ENCODE measurements at places on chromosomes 11 and 22.

DNA sequence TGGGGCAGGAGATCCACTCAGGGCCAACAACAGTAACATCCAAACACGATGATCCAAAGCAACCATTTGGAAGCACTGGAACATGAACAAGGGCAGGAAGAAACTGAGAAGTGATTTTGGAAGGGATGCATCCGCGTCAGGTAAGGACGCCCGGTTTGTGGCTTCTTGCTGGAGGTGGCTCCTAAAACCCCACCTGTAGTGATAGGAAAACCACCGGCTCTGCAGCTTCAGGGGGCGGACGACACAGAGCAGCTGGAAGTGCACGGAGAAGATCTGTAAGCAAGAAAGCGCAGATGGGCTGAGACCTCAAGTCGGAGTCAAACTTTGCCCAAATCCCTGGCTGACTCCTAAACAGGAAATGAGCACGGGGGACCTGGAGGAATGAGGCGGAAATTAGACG is 1066.1 kb downstream of the BRD1 start:
- no peak for DNase-seq

- no peak for DNase-seq
Observed at GRCh38 chr11:114482114-114482513, 42.8 kb downstream of the REXO2 start.

- DNase-seq = no peak
Observed at GRCh38 chr22:48882636-48883200, 945.0 kb downstream of the BRD1 start.

- no peak for DNase-seq
Observed at GRCh38 chr11:114017723-114018122, 41.8 kb upstream of the ZBTB16 start.

DNA sequence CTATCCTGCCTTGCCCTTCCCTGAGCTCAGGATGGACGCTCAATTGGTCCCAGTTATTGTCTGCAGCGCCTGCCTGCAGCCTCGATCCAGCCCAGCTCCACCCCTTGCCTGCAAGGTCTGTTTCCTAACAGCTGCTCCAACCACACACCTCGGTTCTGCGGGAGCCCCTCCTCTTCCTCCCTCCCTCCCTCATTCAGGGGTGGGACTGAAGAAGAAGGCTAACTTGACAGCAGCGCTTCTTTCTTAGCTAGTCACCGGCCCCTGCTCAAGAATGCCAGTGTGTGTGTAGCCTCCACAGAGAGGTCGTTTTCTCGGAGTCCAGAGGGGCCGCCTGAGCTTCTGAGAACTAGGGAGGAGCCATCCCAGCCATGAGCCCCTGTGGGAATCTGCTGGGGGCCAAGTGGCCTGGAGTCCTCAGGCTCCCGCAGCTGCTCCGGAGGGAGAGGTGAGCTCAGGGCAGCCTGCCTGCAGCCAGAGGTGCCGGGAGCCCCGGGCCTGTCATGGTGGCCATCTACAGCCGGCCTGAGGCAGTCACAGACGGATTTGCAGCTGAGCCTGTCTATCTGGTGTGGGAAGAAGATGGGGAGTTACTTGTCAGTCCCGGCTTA is 36.1 kb downstream of the LIMK2 start:
- peak; percentile 73 for DNase-seq

- DNase-seq = no peak
Observed at GRCh38 chr11:71356904-71357303, 91.3 kb downstream of the DHCR7 start.

DNA sequence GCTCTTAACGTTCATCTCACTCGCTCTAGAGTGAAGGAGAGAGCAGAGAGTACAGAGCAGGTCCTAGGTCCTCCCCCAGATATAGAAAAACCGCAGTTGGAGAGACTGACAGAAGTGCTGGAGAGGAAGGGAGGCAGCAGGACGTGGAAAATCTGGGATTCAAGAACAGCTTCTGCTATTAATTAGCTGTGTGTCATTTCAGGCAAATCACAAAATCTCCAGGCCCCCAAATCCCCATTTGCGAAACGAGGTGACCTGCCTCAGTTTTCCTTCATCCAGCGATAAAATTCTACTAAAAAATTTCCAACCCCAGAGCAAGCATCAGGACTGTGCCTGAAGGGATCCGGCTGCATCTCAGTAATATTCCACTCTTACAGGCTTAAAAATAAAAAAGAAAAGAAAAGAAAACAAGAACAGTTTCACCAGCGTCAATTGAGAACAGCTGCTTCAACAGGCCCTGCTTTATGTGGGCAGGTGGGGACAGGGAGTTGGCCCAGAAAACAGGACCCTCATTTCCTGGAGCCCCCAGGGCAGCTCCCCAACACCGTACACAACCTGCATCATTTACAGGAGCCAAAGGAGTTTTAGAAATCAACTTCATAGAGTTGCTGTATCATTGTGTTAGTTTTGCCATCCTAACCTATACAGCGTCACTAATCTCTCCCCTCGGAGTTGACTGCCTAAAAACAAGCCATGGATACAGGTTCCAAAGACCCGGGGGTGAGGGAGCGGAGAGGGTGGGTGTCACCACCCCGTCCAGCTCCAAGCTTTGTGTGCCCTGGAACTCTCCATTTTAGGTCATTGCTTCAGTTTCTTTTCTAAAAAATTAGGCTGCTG is 2.3 kb upstream of the MALAT1 start:
- no peak for DNase-seq

DNA sequence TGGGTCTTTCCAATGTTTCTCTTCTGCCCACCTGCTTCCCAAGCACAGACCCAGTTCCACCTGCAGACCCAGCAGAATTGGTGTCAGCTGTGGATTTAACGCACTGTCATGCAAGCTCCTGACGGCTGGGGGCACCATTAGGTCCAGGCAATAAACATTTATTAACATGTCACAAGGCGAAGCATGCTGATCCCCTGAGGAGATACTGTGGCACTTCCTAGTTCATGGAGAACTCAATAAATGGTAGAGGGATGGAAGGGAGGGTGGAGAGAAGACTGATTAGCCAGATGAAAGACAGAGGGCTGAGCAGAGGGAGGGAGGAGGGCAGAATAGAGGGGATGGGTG is 68.3 kb upstream of the TSPAN18 start:
- no peak for DNase-seq

DNA sequence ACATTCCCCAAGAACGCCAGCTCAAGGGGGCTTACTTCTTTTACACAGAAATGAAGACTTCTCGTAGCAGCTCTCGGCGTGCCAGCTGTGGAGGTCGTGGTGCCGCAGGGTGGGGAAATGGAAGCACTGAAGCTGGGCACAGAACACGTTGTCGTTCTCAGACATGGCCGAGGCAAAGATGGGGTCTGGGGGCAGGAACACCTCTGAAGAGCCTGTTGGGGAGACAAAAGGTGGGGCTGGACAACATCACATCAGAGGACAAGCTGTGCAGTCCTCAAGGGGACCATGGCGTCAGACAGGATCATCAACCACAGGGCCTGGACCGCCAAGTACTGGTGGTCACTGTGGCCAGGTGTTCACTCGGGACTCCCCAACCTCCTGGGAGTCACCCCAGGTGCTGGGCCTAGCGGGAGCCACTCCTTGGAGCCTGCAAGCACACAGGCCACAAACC is 65.2 kb downstream of the DGCR2 start:
- DNase-seq = no peak

GRCh38 chr22:33850724-33851123 is 69.6 kb downstream of the LARGE1 start:
- no peak for DNase-seq

GRCh38 chr11:78034623-78035022 is 11.5 kb upstream of the KCTD14 start:
- DNase-seq = no peak

GRCh38 chr11:2991452-2992233 is 486 bp downstream of the NAP1L4 start:
- no peak for DNase-seq

DNA sequence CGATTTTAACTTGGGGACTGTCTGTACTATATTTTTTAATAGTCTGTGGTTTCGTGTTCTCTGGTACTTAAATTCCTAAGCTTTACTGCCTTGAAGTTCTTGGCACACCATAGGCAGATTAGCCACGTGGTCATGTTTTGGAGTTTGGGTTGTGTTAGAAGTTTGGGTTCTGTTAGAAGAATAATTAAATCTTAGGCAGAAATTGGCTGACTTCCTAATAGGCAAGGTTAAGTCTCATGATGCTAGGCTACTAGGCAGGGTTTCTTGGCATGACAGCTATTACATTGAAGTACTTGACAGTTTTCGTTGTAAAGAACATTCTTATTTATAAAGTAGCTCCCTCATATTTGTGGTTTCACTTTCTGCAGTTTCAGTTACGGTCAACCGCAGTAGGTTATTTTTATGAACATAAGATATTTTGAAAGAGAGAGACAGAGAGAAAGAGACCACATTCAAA is 30.0 kb upstream of the MMP7 start:
- DNase-seq = peak; percentile 78

DNA sequence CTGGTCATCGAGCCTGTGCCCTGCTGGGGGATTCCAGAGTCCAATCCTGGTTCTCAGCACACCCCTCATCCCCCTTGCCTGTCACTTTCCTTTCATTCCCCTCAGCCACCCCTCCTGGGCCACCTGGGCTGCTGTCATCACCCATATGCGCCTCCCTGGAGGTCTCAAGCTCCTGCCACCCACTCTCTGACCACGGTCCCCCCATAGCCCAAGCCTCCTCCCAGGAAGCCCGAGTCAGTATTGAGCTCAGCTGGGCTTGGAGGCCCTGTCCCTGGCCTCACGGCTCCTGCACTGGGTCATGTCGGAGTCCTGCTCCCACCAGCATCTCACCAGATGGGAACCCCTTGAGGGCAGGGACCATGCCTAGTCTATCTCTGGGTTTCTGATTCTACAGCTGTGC is 44.6 kb downstream of the NFAM1 start:
- DNase-seq = no peak

DNA sequence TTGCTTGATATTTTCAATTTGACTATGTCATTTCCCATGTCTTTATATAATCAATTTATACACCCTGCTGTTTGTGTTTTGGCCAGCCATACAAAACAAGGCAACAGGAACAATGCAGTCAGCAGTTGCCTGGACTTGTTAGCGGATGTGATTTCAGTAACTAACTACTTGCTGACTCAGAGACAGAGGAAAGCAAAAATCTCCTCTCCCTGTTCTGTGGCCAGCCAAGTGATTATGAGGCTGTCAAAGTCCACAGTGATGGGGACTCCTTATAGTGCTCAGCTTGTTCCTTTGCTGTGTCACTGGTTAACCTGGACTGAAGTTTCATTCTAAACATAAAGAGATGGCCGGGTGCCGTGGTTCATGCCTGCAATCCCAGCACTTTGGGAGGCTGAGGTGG is 32.6 kb upstream of the APLP2 start:
- no peak for DNase-seq

- no peak for DNase-seq
Observed at GRCh38 chr11:63961608-63962412, 12.6 kb upstream of the COX8A start.

DNA sequence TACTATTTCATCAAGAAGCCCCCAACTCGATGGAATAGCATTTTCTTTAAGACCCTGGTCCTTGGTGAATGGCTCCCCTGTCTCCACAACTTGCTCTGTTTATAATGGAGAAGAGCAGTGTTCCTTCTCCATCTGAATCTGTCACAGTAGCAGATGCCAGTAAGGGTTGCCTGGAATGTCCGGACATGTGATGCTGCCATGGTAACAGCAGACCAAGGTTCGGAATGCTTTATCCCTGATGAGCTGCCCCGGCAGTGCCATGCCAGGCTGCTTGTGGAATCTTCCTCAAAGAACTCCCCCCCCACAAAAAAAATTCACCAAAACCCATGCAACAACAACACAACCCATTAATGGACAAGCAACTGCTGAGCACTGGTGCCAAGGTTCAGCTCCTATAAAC is 72.5 kb downstream of the KCNC1 start:
- no peak for DNase-seq

- DNase-seq = no peak
Observed at GRCh38 chr11:10407055-10407454, 48.0 kb upstream of the AMPD3 start.

DNA sequence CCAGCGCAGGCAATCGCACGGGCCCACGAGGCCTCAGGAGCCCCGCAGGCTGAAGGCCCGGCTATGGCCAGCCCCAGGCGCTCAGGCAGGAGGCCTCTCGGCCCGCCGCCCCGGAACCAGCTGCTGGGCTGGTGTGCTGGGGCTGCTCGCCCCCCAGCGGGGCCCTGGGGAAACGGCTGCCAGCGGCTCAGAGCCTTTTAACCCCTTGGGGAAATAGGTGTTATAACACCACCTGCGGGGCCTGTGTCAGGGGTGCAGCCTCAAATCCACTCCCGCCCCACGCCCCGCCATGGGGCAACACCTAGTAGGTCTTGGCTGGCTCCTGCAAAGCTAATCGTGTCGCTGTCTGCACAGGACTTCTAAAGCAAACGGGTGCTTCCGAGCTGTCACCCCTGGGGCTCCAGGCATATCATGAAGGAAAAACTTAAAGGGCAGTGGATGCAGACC is 237.4 kb downstream of the TTC28 start:
- DNase-seq = peak; percentile 88

GRCh38 chr22:37012262-37012904 is 6.9 kb downstream of the TST start:
- DNase-seq = no peak

DNA sequence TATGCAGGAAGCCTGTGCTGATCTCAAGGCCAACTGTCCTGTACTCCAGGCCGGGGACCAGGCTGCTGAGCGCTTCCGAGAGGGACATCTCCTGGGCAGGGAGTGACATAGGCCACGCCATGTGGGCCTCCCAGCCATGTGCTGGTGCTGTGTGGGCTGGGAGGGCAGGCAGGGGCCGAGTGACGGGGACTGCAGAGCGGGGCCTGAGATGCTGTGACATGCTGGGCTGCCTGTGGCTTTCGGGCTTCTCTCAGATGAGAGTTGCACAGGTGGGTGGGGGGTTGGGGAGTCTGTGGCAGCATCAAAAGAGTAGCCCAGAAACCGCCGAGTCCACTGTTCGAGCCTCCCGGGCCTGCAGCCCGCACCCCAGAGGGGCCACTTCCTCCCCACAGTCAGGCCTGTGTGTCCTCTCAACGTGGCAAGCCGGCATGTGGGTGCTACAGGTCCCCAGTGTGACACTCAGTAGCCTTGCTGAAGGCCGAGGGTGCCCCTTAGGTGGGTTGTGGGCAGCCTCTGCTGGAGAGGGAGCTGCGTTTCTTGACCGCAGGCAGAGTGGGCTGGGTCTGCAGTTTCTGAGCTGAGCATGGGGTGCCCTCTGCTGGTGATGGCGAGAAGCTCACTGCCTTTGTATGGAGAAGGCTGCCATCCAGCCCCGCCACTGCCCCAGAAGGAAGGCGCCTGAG is 101.2 kb downstream of the BCR start:
- peak; percentile 80 for DNase-seq

DNA sequence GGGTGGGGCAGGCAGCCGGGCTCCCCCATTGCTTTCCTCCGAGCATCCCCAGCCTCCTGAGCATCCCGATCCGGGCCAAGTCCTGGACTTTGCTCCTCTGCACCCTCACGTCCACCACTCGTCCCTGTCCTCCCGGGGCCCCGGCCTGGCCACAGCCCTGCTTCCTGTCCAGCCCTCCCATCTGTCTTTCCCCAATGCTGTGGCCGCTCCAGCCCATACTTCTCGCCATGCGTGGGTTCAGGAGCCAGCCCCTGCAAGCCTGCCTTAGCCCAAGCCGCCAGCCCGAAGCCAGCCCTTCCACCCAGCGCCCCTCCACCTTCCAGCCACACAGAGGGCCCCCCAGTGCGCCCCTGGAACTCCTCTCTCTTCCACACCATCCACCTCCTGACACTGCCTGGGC is 23.8 kb downstream of the MRPL23 start:
- DNase-seq = no peak
